Neural crest cell (in vitro differentiated cells): ENCODE measurements at places on chromosomes 13 and 19.
A peak's percentile ranks its signal among the peaks of the same experiment; 100 is the strongest.

GRCh38 chr13:111458739-111459138, 138.3 kb downstream of the TEX29 start:
- no peak for DNase-seq

- DNase-seq, result no peak
Measured at GRCh38 chr19:29277102-29277501, 64.2 kb upstream of the UQCRFS1 start.

DNA sequence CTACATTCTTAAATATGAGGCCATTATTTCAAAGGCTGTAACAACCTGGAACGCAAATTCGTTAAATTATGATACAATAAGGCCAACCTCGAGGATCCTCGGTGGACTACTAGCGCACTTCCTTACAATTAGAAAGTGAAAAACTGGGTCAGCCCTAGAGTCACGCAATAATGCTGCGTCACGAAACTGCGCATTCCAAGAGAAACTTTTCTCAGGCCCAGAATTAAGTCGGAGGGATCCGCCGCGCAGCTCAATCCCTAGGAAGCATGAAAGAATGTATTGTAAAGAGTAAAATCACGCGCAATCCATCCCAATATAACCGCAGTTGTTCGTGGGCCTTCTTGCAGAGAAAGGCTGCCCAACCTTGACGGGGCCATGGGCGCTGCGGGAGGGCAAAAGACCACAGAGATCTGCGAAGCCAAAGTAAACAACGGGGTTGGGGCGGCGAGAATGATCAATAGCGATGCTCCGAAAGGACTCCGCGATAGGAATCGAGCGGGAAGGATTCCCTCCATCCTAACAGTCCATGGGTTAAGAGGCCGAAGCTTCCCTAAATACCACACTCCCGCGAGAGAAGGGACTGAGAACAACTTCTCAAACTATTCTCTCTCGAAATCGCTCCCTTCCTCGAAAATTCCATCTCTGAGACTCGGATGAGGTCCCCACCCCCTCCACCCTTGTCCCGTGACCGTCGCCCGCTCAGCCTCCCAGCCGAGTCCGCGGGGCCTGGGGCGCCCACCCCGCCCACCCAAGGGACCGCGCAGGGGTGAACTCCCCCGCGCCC, 564 bp downstream of the SPART start:
- DNase-seq, result peak; percentile 41

GRCh38 chr13:26228096-26228495, 6.0 kb upstream of the RNF6 start:
- no peak for DNase-seq

DNA sequence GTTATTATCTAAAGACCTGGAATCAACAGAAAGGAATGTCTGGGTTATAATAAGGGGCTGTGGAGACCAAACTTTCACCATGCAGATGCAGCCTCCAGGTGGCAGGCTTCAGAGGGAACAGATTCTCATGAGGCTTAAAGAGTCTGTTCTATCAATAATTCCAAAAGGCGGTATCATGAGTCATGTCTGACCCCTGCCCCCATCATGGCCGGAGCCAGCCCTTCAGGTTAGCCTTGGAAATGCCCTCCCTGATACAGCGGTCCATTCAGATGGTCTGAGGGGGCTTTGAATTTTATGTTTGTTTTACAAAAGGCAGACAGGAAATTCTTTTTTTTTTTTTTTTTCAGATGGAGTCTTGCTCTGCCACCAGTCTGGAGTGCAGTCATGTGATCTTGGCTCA, 21.7 kb upstream of the LAMP1 start:
- DNase-seq, result peak; percentile 25

DNA sequence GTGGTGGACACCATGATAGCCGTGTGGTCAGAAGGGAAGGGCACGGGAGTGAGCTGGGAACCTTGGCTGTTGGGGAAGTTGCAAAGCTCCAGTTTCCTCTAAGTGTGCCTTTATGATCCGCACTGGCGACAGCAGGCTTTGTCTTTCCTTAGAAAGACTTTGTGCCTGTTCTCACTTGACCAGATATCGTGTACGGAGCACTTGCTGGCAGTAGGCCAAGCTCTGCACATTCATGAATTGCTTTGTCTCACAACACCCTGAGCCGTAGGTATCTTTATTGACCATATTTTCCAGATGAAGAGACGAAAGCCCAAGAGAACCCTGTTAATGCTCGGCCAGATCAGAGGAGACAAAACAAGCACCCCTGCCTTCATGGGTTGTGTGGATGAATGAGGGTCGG, 15.1 kb downstream of the CUL4A start:
- no peak for DNase-seq

- no peak for DNase-seq
Measured at GRCh38 chr19:54156490-54156889, 3.0 kb downstream of the LENG1 start.

GRCh38 chr13:110993788-110994187, 78.9 kb upstream of the ANKRD10 start:
- DNase-seq, result no peak

DNA sequence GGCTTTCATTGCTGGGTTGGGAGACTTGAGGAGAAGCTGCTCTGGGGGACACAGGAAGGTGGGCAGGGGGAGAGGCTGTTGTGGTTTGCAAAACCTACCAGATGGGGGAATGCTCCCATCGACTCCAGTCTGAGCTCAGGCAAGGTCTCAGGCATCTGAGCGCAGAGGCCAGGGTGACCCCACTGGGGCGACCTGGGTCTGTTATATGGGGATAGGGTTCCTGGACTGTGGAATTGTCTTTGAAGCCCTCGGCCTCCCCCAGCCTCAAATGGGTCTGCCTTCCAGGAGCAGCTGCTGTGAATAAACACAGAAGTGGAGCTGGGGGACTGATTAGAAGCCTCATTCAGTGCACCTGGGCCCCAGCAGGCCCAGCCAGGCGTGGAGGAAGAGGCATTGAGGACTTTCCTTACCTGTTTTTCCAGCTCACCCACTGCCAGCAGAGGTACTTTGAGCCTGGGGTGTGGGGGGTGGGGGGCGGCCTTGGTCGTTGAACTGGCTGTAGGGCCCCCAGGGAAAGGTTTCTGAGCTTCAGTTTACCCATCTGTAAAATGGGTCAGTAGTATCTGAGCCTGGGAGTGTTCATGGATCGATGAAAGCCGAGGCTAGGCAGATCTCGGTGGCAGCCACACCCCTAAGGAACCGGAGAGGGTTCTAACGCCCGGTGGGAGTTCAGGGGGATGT, 1.4 kb downstream of the CERS4 start:
- no peak for DNase-seq

GRCh38 chr13:50521831-50522149, 321.7 kb downstream of the DLEU7 start:
- DNase-seq, result no peak

GRCh38 chr13:100859861-100860260, 185.3 kb upstream of the TMTC4 start:
- no peak for DNase-seq

DNA sequence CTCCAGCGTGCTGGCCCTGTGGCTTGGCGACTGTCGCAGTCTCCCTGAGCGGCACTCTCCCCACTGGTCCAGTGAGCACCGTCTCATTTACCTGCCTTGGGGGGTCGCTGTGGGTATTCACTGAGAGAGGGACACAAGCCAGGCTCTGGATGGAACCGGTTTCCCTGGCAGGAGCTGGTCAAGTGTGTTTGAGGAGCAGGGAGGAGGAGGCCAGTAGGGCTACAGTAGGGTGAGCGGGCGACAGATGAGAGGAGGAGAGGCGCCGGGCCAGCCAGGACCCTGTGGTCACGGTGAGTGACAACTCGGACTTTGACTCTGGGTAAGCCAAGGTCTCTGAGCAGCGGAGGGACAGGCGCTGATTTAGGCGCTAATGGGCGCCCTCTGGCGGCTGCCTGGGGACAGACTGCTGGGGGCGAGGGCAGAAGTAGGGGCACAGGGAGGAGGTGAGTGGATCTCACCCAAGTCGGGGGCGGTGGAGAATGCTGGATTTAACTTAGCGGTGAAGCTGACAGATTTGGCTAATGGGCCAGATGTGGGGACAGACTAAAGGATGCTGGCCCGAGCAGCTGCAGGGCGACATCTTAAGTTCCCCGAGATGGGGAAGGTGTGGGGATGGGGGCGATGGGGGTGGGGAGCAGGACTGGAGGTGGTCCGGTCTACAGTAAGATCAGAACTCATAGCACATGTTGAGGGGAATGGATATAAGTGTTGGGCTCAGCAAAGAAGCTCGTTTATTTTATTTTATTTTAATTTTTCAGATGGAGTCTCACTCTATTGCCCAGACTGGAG, 4.7 kb upstream of the PRMT1 start:
- peak; percentile 83 for DNase-seq

GRCh38 chr13:23350009-23350408, 83.5 kb downstream of the SACS start:
- no peak for DNase-seq

DNA sequence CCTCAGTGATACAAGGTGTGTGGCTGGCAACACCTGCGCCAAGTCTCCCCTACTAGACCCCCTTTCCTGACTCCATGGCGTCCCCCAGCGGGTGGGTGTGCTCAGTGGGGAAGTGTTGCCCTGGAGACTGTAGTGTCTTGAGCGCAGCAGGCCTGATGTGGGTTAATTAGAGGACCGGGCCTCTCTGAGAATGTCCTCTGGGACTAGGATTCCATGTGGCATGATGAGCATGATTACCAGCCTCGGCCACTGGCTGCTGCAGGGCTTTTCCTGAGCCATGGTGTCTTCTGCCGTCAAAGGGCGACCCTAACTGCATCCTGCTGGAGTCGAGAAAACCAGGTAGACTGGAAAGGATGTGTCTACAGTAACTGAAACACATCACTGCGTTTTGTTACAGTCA, 28.1 kb downstream of the MICOS13 start:
- no peak for DNase-seq

DNA sequence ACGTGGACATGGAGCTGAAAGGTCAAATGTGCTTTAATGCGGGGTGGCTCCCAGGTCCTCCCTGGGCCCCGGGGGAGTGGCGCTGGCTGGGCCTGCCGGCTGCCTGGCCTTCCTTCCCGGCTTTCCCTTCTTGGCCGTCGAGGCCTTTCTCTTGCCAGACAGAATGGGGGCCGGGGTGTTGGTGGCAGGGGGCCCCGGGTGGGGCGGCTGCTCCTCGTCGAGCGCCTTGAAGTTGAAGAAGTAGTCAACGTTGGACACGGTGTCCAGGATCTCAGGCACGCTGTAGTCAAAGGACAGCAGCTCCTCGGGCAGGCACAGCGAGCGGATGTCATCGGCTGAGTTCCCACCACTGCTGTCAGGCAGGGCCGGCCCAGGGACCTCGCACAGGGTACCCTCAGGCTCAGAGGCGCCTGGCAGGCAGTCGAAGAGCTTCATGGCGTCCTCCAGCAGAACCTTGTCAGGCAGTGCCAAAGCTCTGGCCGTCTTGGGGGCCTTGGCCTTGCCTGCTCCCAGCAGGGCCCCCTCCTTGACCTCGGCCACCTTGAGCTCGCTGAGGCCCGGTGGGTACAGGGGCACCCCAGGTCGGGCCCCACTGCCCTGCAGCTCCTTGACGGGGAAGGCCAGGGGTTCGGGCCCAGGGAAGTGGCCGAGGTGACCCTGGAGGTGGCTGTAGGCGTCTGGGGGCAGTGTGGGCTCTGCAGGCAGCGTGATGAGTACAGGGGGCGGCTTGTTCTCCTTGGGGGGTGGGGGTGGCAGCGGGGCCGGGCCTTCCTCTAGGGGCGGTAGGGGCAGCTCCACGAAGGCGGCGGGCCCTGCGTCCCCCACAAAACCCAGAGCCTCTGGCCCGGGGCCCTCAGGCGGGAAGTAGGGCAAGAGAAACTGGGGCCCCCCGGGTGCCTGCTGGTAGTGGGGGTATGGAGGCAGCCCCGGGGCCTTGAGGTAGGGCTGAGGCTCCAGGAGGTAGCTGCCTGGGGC, 1.3 kb downstream of the PRR22 start:
- no peak for DNase-seq

- DNase-seq, result no peak
Measured at GRCh38 chr19:54352041-54352440, 12.7 kb downstream of the LAIR1 start.

DNA sequence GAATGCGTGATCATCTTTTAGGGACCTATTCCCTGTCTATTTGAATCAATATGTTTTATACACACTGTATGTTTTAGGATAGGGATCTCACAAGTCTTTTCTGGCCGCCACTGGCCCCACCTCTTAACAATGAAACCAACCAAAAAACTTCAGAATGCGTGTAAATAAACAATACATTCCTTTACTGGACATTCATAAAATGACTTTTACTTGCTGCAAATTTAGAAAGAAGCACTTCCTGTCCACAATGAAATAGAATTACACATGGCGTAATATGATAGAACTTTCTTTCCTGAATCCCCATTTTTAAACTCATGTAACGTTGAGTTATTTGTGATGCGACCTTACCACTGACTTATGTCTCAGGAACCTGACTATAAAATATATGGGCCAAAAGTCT, 233.6 kb downstream of the SLITRK6 start:
- no peak for DNase-seq

- DNase-seq, result no peak
Measured at GRCh38 chr13:39956036-39956435, 300.6 kb downstream of the COG6 start.

GRCh38 chr19:53808710-53809125, 15.4 kb downstream of the NLRP12 start:
- no peak for DNase-seq

DNA sequence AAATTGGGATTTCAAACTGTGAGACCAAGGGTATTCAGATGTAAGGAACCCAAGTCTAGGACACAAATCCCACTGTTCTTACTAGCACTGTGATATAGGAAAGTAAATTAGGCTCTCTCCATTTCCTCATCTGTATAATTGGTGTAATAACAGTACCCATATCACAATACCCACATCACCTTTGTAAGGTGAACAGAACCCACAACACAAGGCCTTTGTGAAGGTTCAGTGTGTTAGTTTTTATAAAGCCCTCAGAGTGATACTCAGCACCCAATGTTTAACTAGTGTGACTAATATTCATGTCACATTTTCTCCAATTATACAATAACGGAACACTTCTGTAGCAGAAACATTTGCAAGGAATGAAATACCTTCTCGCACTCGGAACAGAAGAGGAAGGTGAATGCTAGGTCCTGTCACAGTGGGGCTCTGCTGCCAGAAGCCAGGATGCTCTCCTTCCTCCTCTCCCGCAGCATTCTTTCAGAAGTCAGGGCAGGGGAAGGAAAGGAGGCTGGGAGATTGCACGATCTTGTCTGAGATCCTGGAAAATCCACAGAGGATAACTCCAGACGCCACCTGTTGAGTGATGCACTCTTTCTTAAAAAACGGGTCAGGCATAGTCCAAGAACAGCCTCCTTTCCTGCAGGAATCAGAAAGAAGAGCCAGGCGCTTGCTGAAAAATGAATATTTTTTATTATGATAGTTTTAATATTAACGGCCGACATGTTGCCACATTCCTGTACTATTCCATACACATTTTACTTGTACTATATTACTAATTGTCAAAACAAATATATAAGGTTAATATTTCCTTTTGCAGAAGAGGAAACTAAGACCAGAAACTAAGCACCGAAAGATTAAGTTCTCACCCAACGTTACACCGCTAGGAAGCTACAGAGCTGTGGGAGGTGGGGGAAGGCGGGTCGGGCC, 762 bp downstream of the ZNF45 start:
- no peak for DNase-seq

- DNase-seq, result peak; percentile 40
Measured at GRCh38 chr19:3576696-3577443, 4.1 kb downstream of the HMG20B start.

GRCh38 chr13:44158881-44159632, 214.6 kb upstream of the SERP2 start:
- DNase-seq, result no peak
